GM06990 (cell line): ENCODE measurements at places on chromosomes 5 and 9.

- peak; percentile 1 for DNase-seq
Observed at GRCh38 chr5:83219495-83219894, 142.1 kb downstream of the XRCC4 start.

GRCh38 chr5:36389245-36389644 lies 87.5 kb upstream of the RANBP3L start:
- no peak for DNase-seq

DNA sequence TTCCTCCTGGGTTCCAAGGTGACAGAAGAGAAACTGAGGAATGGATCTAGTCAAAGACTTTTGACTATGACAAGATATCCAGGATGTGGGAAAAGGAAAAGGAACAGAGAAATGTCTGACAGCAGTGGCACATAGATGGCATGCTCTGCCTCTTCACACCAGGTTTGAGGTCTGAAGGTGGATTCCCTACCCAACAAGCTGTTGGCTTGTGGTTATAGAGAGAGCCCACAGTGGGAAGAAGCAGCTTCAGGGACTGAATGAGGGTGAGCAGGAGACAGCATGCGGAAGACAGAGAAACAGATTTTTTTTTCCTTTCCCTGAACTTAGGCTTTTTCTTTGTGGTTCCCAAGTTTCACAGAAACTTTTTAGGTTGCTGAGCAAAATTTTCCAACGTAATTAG lies 20.6 kb downstream of the IFNW1 start:
- DNase-seq: no peak

DNA sequence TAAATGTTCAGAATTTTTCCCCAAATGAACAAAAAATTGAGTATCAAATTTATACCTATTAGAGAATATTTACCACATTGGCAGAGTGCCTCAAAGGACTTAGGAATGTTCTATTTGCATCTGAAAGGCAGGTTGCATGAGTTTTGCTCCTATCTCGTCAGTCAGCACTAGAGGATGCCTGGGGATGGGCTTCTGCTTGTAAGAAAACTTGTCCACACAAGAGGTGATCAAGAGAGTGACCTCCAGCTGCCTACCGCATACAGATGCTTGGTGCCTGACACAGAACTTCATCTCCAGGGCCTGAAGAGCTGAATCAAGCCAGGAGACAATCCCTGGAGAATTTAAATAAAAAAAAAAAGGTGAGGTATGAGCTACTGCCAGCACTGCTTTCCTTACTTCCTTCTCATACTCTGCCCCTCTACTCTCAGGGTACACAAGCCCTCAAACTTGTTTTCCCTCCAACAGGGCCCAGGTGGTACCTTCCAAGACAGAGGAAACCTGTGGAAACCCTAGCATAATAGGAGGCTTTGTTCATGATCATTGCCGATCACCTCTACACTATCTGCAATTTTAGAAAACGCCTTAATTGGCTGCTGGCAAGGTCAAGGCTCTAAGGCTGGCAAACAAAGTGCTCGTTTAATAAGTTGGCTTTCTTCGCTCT lies 166.6 kb downstream of the ELAVL2 start:
- no peak for DNase-seq

DNA sequence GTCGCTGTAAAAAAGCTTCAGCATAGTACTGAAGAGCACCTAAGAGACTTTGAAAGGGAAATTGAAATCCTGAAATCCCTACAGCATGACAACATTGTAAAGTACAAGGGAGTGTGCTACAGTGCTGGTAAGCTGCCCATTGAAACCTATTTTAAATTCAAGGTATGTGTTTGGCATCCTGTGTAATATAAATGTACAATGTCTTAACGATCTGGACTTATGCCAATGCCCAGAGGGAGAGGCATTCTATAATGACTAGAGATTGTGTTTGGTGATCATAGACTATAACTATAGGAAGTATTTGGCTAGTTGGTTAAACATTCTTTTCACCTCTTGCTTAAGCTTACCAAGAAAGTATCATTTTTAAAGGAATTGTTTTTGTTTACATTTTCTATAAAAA lies 95.7 kb downstream of the INSL6 start:
- no peak for DNase-seq

GRCh38 chr9:6614489-6614888 lies 31.0 kb downstream of the GLDC start:
- DNase-seq: no peak

DNA sequence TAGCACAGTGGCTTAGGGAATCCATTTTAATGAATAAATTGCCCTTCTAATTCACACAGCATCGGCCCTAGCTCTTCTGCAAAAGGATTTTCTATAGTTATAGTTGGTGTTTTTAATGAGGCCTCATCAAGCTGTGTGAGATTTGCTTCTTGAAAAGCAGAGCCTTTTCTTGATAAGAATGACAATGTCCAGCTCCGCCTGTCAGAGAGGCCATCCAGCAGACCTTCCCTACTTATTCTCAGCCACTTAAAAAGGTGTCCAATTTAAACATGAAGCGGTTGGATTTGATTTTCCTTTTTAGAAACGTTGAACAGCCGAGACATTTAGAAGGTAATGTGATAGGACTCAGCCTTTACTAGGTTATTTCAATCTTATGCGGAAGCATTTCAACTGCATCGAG lies 134.4 kb downstream of the ZNF608 start:
- DNase-seq: no peak

GRCh38 chr9:80061940-80062339 lies 490.2 kb downstream of the TLE4 start:
- DNase-seq: no peak

GRCh38 chr5:66814146-66814991 lies 218.2 kb downstream of the MAST4 start:
- DNase-seq: peak; percentile 7

DNA sequence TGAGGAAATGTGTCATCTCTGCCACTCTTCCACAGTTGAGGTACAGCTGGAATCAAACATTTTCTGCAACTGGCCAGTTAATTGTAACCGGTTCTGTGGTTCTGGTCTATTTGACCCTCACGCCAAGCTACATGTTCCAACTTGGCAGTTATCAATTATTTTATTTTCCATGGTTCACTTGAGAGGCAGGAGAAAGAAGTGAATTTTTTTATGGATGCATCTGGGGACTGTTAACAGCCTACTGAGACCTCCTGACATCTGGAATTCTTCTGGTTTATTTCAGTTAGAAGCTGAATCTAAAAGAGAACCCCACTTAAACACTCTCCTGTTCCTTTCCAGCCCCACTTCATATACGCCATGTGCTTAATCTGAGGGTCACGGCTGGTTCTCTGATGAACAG lies 372.3 kb downstream of the DNAH5 start:
- no peak for DNase-seq

GRCh38 chr5:19169426-19169825 lies 818.6 kb downstream of the CDH18 start:
- DNase-seq: no peak

DNA sequence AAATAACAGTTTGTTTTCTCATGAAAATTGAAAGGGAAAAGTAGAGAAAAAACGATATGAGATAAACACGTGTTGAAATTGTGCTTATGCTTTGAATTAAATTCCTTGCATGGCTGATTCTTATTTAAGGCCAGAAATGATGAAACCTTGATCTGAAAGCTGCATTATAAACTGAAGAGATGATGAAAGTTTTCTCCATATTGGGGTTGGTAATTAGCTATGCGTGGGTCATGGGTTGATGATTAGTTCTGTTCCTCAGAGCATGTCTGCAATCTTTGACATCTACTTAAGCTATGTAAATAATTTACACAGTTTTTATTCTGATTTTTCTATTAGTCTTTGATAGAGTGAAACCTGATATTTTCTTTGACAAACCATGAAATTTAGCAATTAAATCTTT lies 264.1 kb downstream of the CD180 start:
- DNase-seq: no peak

DNA sequence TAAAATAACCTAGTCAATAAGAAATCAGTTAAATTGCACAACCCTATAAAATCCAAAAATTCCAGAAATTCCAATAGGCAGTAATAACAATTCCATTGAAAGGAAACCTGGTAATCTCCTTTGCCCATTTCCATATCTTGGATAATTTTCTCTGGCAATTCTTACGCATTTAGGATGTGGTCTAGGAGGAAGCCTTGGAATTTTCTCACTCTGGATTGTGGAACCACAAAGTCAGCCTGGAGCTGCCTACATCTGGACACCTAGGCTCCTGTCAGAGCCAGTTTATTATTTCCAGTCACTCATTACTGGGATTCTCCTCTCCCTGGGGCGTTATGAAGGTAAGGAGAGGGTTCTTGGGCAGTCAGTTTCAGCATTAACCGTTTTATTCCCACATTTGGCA lies 40.3 kb upstream of the GNE start:
- no peak for DNase-seq

DNA sequence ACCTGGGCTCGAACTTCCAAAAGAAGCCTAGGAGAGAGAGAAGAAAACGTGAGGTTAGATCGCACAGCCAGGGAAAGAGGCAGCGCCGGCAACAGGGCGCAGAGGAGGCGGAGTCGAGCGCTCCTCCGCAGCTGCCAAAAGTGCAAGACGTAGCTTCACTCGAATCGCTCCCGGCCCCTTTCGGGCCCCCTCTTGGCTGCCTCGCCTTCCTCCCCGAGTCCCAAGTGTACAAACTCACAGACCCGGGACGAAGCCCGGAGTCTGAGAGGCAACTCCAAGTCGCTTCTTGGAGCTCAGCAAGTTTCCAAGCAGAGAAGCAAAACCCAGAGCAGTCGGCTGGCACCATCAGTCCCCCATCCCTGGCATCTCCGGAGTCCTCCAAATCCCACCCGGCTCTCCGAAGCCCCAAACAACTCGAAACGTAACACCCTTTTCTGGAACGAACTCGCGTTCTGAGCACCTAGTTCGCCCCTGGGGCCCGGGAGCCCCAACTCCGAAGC lies 1.2 kb downstream of the MIER3 start:
- peak; percentile 59 for DNase-seq

GRCh38 chr5:107555425-107556090 lies 115.2 kb downstream of the EFNA5 start:
- no peak for DNase-seq

- no peak for DNase-seq
Observed at GRCh38 chr9:112007575-112008240, 111.1 kb downstream of the UGCG start.

DNA sequence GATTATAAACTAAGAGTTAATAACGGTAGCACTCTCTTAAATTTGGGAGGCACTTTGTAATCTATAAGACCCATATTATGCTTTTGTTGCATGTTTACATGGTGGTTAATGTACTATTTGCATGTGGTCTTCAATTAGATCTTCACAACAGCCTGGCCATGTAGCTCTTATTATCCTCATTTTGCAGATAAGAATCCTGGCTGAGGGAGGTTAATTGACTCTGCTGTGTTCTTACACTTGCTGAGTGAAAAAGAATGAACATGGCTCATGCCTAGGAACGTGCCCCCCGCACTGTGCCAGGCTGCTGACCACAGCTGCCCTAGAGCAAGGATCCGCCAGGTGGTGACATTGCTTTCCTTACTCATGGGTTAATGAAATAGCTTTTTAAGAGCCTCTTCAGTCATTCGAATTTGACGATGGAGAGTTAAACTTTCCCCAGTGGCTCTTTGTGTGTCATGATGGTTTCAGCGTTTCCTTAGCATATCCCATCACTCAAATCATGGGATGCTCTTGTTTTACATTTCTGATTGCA lies 97.9 kb downstream of the CDH6 start:
- no peak for DNase-seq

DNA sequence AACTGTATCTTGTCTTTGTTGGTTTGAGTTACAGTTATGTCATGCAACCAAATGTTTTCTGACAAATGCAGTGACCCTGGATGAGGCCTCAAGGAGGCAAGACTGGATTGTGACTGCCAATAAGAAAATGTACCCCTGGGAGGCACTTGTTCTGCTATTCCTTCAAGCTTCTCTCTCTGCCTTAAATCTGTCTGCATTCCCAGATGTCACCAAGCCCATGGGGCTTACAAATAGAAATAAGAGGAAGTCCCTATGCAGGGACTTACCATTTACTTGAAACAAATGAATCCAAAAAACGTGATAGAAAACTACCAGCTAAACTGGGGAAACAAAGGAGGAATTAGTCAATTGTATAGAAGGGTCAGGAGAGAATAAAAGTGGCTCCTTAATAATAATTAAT lies 8.2 kb upstream of the PARP8 start:
- DNase-seq: no peak

- DNase-seq: no peak
Observed at GRCh38 chr5:33894566-33894965, 2.8 kb upstream of the ADAMTS12 start.

DNA sequence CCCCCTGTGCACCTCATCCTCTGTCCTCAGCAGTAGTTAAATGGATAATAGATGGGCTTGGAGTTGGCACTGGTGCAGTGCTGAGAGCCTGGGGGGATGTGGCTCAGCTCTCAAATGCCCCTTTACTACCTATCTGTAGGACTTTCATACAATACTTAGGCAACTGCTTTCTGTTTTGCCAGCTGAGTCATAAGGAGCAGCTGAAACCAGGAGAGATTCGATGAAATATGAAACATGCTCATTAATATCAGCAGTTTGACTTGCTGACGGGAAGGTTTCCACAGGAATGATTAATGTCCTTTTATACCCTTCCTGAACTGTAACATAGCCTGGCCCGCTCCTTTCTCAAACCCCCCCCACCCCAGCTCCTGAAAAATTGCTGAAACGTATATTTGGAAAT lies 142.6 kb downstream of the SAXO1 start:
- no peak for DNase-seq

GRCh38 chr5:51380603-51381207 lies 2.5 kb upstream of the ISL1 start:
- no peak for DNase-seq

DNA sequence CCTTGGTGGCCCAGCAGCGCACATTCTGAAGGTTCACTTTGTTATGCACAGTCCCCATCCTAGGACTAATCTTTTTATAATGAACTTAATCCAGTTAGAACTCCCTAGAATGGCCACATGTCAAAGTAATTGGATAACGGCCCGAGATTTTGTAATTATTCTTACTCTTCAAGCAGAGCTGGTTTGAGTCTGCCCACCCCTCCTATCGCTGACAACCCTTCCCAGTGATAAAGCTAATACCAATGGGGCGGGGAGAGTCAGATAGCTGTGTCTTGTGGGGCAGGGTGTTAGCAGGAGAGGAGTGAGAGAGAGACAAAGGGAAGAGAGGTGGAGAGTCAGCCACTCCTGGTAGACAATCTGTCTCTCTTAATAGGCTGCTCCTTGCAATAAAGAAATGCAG lies 356.9 kb downstream of the SLIT3 start:
- DNase-seq: no peak

GRCh38 chr9:117777823-117778222 lies 73.6 kb downstream of the TLR4 start:
- no peak for DNase-seq

- DNase-seq: no peak
Observed at GRCh38 chr5:160537116-160537515, 115.5 kb downstream of the PTTG1 start.

DNA sequence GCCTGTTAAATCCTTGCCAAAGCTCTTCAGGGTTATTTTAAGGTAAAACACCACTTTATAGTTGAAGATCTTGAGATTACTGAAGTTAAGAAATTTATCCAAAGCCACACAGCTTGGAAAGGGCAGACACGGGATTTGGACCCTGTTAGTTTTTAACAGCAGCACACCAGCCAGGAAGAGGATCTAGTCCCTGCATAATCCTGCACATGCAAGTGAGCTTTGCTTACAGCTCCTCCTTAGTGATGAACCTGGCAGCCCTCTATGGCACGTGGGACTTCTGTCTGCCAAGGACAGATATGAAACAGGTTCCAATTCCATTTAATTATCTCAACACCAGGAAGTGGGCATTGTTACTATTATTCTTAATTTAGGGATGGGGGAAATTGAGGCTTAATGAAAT lies 108.7 kb downstream of the TRIM32 start:
- no peak for DNase-seq
